Osteoblast (primary cell): ENCODE measurements at places on chromosomes 11 and 22. TPM values are rescaled to one million over a fixed set of nuclear protein-coding genes. Genes with fewer than 3 reads are reported as not detected.
A peak's percentile ranks its signal among the peaks of the same experiment; 100 is the strongest.

The CST6 gene
- 1.8 and 2.9 TPM in 2 replicates for total RNA-seq

The EXT2 gene
- total RNA-seq, result 174 and 194 TPM in 2 replicates

The SLC29A2 gene
- under 0.01 and 0.29 TPM in 2 replicates for total RNA-seq

The VWCE gene
- 4.7 and 6.2 TPM in 2 replicates for total RNA-seq

GRCh38 chr22:41237707-41238569, 2.8 kb downstream of the CHADL start:
- H3K36me3 ChIP-seq, result no peaks in the 10 kb centered on the region
- peak overlapping the region; percentile 60 for H3K4me3 ChIP-seq
- no peaks in the 10 kb centered on the region for H3K4me1 ChIP-seq
- H3K27ac ChIP-seq, result no peak overlapping the region
- no peaks in the 10 kb centered on the region for H3K27me3 ChIP-seq
- peak; percentile 96 for DNase-seq

DNA sequence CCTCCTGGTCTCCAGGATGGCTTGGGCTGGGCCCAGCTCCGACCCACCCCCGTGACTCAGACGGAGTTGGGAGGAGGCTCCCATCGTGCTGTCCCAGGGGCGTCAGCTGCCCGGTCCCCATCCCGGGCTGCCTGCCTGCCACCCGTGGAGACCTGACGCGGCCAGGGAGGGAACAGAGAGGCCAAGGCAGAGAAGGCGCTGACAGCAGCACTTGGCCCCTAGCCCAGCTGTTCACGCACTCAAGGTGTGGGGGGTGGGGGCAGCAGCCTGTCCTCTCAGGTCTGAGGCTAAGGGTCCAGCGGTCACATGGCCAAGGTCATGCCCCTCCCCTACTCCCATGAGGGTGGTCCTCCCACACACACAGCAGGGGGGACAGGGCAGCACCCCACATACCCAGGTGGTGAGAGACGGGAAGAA, 48.6 kb downstream of the ELFN2 start:
- H3K36me3 ChIP-seq, result no peaks in the 10 kb centered on the region
- peaks cover 29% of the 10 kb centered on the region for H3K27me3 ChIP-seq
- no peak overlapping the region for H3K27ac ChIP-seq

- H3K4me1 ChIP-seq, result no peaks in the 10 kb centered on the region
- H3K27ac ChIP-seq, result no peak overlapping the region
- no peaks in the 10 kb centered on the region for H3K27me3 ChIP-seq
- H3K36me3 ChIP-seq, result no peaks in the 10 kb centered on the region
- no peak overlapping the region for H3K4me3 ChIP-seq
Observed at GRCh38 chr22:36191106-36191836, 10.3 kb downstream of the APOL4 start.

GRCh38 chr11:1703146-1703545, 6.2 kb downstream of the KRTAP5-6 start:
- no peaks in the 10 kb centered on the region for H3K4me1 ChIP-seq
- H3K27ac ChIP-seq, result no peak overlapping the region
- no peak for DNase-seq
- no peak overlapping the region for H3K4me3 ChIP-seq
- H3K36me3 ChIP-seq, result no peaks in the 10 kb centered on the region
- peaks cover 13% of the 10 kb centered on the region for H3K27me3 ChIP-seq

- no peak for DNase-seq
- H3K4me1 ChIP-seq, result no peaks in the 10 kb centered on the region
- no peaks in the 10 kb centered on the region for H3K27me3 ChIP-seq
Observed at GRCh38 chr11:22304337-22304961, 33.7 kb upstream of the SLC17A6 start.
